ENCODE measurements at places on chromosomes 16 and 17.
A peak's percentile ranks its signal among the peaks of the same experiment; 100 is the strongest.

DNA sequence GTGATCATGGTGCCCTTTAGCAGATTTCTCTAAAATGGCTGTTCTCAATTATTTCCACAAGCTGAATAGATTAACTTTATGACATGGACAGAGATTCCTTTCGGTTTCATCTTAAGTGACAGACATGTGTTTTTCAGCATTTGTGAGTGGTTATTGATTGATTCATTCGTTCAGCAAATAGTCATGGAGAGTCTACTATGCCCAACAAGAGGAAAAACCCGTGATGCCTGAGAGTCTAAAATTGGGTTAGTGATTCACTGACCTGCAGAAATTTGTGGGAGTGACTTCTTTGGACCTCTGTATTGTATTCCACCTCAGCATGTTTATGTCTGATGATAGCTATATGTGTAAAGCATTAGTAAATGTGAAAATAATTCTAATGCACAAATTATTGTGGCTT is 28.0 kb upstream of the DUSP14 start:
- DNase-seq = no peak

- no peak for DNase-seq
Measured at GRCh38 chr16:15498427-15499175, 64.2 kb downstream of the BMERB1 start.

DNA sequence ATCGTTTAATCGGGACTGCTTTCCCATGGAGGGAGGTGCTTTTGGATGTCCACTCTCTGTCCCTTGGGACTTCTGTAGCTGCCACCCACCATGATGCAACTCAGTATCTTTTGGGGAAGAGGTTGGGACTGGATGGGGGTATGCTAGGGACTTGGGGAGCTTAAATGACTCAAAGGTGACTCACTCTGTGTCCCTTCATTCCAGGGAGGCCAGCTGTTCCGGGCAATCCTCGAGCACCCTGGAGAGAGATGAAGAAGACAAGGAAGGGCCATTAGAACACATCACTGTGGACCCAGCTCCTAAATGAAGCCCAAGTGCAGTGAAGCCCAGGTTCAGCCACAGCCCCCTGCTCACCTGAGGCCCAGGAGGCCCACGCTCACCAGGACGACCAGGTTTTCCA is 4.6 kb downstream of the COL1A1 start:
- DNase-seq = no peak

- DNase-seq = no peak
Measured at GRCh38 chr17:9239246-9239792, 218.0 kb downstream of the NTN1 start.

DNA sequence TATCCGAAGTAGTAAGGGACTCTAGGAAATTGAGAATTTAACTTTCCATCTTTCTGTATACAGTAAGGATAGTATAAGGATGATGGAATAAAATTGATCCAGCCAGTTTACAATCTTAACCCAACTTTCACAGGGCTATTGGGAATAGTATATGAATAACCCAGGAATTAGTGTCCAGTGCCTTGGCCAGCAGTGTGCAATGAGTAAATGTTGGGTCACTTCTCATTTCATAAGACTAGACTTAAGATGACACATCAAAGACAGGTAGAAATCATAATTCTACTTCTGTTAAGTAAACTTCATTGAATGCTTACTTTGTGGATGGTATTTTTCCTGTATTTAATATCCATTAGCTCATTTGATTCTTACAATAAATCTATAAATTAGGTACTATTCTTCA is 949.6 kb upstream of the GOT2 start:
- DNase-seq = no peak

GRCh38 chr16:51982715-51983680 is 563.9 kb downstream of the TOX3 start:
- peak; percentile 3 for DNase-seq

DNA sequence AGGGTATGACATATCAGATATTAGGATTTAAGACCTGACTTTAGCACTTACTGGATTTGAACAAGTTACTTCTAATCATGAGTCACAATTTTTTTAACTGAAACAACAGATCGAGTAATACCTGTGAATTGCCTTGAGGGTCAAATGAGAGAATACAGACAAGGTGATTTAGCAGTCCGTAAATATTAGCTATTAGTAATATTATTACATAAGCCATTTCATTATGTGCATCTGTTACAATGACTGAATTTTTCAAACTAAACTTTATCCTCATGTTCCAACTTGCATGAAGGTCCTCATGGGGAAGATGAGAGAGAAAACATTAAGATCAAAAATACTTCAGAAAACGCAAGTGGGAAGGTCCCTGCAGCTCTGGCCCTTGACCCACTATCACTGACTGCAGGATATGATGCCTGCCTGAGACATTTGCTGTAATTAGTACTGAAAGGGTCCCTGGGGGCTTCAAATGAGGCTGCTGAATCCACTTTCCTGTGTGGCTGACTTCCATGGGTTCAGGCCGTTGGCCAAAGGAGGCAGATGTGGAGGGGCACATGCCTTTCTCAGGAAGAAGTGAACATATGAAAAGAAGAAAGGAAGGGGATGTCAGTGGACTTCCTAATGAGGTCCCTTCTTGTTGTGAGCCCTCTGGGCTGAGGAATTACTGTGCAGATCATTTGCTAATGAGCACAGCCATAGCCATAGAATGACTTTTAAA is 441.7 kb downstream of the CDH11 start:
- DNase-seq = no peak

- DNase-seq = no peak
Measured at GRCh38 chr16:590188-590814, 435 bp downstream of the RAB40C start.

DNA sequence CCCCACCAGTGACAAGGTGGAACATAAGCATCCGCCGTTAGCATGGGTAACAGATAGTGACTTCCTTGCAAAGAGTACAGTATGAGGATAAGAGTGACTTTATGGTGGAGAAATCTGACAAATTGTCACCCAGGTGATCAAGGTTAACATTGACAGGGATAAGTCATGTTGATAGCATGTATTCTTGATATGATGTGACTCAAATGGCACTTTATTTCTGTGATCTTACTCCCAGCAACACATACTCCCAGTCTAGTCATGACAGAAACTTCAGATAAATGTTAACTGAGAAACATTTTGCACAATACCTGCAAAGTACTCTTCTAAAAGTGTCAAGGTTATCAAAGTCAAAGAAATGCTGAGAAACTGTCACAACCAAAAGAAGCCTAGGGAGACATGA is 588.6 kb upstream of the KIF2B start:
- no peak for DNase-seq

Measured in NCI-H1417 treated with DMSO at 0.1 percent for 48 hours (cell line).